Activated T-cell treated with anti-CD3 and anti-CD28 coated beads, Interleukin-2, amount 50 U/mL, for 1 hour (primary cell): ENCODE measurements at places on chromosomes 13 and 19.

- no peak for DNase-seq
These were observed 98.6 kb downstream of the IRS2 start for GRCh38 chr13:109687559-109688448.

GRCh38 chr13:67228031-67228430 is 2.1 kb downstream of the PCDH9 start:
- DNase-seq: no peak

DNA sequence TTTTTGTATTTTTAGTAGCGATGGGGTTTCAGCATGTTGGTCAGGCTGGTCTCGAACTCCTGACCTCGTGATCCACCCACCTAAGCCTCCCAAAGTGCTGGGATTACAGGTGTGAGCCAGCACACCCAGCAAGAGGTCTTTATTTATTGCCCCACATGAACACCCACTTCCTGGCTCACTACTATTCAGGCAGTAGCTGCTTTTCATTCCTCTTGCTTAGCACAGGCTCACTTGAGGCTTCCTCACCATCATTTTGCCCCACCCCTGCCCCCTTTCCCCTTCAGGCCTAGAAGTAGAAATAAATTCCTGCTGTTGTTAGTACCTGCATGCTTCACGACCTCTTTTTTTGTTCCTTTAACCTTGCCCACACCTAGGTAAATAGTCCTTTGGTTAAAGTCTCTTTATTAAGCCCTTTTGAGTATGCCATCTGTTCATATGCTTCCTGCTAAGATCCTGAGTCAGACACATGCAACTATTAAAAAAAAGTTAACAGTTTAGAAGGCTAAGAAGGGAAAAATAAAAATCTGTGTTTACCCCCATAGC is 33.5 kb upstream of the ITM2B start:
- DNase-seq: no peak

DNA sequence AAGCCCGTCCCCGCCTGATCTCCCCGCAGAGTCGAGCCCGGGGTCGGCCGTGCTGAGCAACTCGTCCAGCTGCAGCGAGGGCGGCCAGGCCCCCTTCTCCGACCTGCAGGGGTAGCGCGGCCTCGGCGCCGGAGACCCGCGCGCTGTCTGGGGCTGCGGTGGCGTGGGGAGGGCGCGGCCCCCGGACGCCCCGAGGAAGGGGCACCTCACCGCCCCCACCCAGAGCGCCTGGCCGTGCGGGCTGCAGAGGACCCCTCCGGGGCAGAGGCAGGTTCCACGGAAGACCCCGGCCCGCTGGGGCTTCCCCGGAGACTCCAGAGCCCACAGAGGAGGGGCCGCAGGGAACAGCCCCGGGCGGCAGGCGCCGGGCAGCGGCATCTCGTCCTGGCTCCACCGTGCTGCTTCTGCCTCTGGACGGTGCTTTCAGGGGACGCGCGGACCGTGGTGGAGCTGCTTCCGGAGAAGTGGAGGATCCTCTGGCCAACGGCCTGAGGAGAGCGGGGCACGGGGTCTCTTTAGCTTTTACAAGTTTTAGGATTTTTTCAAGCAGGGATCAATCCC is 8.8 kb upstream of the F7 start:
- no peak for DNase-seq

GRCh38 chr19:45231891-45232290 is 13.3 kb downstream of the EXOC3L2 start:
- no peak for DNase-seq

DNA sequence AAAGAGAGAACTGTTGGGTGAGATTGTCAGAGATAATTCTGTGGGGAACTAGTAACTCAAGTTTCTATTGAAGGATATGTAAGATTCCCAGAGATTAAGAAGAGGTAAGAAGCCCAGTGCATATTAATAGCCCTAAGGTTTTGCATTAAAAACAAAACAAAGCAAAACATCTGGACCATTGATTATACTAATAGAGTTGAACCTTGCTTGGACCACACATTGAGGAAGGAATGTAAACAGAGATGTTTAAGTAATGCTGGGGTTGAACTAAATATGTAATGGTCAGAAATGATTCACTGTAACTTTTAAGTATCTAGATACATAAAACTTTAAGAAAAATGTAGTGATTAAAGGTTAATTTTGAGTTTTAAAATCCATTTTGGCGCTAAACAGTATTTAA is 1770.0 kb downstream of the PCDH9 start:
- no peak for DNase-seq

DNA sequence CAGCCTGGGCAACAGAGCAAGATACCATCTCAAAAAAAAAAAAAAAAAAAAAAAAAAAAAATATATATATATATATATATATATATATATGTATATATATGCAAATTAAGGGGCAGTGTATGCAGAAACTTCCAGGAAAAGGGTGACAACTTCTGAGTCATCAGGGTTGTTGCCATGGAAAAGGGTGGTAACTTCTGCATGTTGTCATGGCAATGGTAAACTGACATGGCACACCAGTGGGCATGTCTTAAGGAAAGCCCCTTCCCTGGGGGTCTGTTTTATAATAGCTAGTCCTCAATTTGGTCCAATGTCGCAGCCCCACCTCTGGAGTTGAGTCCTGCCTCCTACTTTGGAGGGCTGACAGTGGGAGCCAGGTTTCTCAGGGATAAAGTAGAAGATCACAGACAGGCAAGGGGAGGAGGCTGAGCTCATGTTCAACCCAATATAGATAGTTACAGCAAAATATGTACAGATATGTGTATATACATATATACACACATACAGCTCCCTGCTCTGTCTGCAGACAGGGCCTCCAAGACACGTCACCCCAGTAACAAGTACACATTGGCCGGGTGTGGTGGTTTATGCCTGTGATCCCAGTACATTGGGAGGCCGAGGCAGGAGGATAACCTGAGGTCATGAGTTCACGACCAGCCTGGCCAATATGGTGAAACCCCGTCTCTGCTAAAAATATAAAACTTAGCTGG is 7.2 kb upstream of the FCHO1 start:
- no peak for DNase-seq

GRCh38 chr19:5966215-5966614 is 11.7 kb downstream of the RANBP3 start:
- no peak for DNase-seq

DNA sequence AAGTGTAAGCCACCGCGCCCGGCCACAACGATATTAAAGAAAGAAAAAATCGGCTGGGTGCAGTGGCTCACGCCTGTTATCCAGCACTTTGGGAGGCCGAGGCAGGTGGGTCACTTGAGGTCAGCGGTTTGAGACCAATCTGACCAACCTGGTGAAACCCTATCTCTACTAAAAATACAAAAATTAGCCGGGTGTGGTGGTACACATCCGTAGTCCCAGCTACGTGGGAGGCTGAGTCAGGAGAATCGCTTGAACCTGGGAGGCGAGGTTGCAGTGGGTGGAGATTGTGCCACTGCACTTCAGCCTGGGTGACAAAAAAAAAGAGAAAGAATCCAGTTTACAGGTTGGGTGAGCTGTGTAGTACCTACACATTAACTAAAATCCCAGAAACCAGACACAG is 99.9 kb upstream of the CACNA1A start:
- DNase-seq: no peak
